Tongue (tissue), 3 donors: ENCODE measurements at places on chromosomes 6 and 20.

GRCh38 chr20:40029589-40029988 is 659.4 kb downstream of the MAFB start:
- DNase-seq: no peak

DNA sequence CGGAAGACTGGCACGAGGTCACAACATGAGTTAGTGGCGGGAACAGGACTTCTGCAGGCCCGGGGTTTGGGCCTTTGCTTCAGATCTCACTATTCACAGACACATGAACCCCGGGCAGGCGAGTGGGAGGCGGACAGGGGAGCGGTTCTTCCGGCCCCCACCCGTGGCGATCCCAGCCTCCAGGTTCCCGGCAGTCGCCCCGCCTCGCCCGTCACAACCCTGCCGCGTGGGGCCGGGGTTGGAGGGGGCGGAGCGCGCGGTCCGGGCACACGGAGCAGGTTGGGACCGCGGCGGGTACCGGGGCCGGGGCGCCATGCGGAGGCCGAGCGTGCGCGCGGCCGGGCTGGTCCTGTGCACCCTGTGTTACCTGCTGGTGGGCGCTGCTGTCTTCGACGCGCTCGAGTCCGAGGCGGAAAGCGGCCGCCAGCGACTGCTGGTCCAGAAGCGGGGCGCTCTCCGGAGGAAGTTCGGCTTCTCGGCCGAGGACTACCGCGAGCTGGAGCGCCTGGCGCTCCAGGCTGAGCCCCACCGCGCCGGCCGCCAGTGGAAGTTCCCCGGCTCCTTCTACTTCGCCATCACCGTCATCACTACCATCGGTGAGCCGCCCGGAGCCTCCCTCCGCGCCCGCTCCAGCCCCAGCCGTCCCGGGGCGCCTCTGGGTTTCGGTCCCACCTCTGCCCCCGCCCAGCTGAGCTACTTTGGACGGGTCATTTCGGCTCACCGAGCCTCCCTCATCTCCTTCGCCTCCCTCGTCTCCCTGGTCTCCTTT is at the start of gene KCNK15:
TSS of gene KCNK15 (plus strand) at position 268 of the 769 bp plus-strand sequence. CDS start at position 314, 46 bp downstream.
- peak; percentile 29 for DNase-seq

- peak; percentile 65 for DNase-seq
Measured at GRCh38 chr6:28807682-28808280, 116.0 kb downstream of the TRIM27 start.

GRCh38 chr6:37650071-37650481 is 47.6 kb downstream of the MDGA1 start:
- peak; percentile 30 for DNase-seq

DNA sequence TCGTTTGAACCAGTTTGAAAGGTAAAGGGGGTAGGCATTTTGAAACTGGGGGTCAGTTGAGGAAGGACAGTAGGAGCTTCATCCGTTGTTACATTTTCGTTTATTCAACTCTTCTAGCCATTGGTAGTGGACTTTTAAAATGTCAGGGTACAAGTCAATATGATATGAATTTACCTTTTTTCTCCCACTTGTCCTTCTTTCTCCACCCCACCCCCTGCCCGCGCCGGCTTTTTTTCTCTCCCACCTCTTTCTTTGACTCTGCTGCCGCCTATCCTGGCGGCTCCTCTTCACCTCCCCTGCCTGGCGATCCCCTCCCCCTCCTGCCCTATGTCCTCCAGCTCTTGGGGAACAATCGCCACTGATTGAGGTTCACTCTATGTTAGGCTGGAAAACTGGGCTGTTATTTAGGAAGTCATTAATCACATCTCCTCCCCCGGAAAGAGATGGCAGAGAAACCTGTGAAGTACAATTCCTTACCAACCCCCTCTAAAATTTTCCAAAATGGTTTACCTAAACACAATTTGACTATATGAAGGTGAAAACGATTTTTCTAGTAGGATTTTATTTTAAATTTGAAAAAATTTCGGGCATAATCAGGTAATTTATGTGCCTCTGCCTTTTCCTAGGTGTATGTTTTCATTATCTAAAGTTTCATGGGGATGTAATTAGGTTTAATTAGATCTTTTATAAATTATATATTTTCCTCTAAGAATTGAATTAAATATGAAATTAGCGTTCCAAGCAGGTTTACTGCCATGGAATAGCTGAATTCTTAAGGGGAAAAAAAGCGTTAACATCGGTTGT is 778 bp upstream of the LIN28B start:
- peak; percentile 18 for DNase-seq
